ENCODE measurements at places on chromosomes 6 and 20.
A peak's percentile ranks its signal among the peaks of the same experiment; 100 is the strongest.

GRCh38 chr20:18255526-18255925 lies 32.8 kb upstream of the ZNF133 start:
- no peak for DNase-seq

GRCh38 chr20:609371-609964 lies 641 bp downstream of the TCF15 start:
- DNase-seq = no peak

GRCh38 chr6:139600919-139601475 lies 226.5 kb upstream of the CITED2 start:
- no peak for DNase-seq

DNA sequence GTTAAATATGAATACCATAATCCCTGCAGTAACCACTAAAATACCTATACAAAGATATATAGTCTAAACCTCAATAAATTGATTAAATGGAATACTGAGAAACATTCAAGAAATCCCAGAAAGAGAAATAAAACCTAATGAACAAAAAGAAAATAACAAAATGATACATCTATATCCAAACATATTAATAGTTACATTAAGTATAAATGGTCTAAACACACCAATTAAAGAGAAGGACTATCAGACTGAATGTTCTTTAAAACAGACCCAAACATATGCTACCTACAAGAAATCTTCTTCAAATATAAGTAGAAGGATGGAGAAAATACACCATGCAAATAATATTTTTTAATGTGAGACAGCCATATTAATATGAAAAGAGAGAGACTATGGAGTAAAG lies 22.0 kb downstream of the NINL start:
- no peak for DNase-seq

- no peak for DNase-seq
Observed at GRCh38 chr6:84447651-84448050, 220.2 kb upstream of the CEP162 start.

GRCh38 chr6:6319952-6320811 lies at the start of gene F13A1:
Gene F13A1, minus strand, starts transcription at chr6:6320662. Its CDS starts 1,998 bp downstream, at chr6:6318664.
- no peak for DNase-seq

DNA sequence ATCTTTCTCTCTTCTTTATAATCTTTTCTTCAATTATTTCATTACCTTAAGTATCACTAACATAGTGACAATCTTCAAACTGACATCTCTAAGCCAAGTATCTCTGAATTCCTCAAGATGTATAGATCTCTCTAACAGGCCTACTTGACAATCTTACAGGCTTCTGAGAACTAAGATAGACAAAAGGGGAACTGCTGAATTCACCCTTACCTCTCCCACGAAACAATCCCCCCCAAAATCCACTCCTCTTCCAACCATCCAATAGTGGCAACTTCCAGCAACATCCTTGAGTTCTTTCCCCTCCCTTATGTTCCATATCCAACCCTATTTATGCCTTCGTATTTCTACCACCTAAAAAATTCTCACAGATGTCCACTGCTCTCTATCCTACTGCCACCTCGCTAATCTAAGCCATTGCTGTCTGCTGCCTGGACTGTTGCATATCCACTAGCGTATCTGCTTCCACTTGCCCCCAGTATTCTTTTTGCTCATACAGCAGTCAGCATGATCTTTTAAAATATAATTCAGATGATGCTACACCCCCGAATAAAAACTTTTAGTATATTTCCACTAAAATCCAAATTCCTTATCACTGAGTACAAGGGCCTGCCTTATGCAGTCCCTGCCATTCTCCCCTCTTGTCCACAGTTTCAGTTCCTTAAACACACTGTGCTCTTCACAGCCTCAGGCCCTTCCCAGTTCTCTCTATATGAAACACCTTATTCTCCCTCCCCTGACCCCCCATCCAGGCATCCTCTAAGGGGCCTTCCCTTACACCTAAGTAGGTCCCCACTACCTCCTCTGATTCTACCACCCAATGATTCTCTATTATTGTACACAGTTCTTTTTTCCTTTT lies 8.0 kb downstream of the REPS1 start:
- no peak for DNase-seq

- DNase-seq = peak; percentile 66
Observed at GRCh38 chr6:105601541-105602236, 198.8 kb upstream of the PREP start.

GRCh38 chr20:59992526-59993084 lies 34.4 kb downstream of the CDH26 start:
- DNase-seq = no peak

DNA sequence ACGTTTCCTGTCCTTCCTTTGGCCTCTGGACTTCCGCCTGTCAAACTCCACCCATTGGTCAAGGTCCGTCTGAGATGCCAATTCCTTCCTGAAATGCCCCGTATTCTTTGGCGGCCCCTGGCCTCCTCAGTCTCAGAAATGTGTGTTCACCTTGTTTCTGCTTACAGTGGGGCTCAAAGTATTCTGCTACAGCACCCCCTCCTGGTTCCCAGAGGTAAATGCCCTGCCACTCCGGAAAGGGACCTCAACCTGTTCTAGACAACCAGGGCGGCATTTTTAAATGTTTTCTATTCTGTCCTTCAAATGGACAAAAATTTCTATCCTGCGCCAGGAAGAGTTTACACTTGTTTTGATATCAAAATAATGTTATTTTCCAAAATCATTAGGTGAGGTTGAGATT lies 12.1 kb upstream of the PAX1 start:
- peak; percentile 17 for DNase-seq

GRCh38 chr6:127768223-127768622 lies 132.6 kb downstream of the THEMIS start:
- no peak for DNase-seq

GRCh38 chr6:31615748-31616147 lies 714 bp downstream of the AIF1 start:
- DNase-seq = no peak

DNA sequence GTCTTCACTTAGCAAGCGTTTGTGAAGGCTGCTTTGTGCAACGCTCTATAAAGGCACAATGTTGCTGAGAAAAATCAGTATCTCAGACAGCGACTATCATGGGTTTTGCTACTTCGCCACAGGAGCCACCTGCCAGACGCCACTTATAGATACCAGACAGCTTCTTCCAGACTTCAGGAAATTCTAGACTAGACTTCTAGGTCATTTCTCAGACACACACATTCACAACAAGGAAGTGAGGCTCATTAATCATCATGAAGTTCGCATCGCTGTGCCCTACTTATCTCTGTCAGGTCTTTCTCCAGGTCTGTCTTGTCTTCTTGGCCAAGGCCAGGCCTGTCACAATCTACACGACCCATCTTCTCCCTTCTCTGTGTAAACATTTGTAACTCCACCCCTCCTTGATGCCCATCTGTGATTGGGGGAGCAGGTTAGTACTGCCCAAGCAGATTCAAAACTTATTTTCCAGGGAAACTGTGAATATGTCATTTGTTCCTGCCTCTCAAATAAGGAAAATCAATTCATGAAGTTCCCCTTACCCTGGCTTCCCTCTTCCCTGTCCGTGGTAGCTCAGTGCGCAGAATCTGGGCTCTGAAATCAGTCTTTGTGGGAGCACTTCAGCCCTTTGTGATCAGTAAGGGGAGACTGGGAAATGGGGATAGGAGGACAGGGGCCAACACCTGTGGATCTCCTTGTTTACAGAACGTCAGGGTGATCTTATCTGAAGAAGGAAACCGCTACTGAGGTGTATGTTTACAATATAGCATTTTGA lies 115.5 kb downstream of the TNFAIP3 start:
- DNase-seq = peak; percentile 16

DNA sequence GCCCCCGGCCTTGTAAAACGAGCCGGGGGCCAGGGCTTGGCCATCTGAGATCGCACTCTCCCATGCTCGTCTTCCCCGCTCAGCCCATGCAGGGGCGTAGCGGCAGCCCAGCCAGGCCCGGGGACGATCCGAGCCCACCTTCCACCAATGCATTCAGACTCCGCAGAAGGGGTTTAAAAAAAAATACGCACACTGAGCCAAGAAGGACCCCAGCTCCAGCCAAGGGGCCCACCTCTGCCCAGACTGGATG lies 320 bp downstream of the GSTA4 start:
- no peak for DNase-seq

- peak; percentile 67 for DNase-seq
Observed at GRCh38 chr6:3383525-3383924, 73.3 kb downstream of the SLC22A23 start.

- peak; percentile 56 for DNase-seq
Observed at GRCh38 chr20:45552456-45552855, 5.3 kb upstream of the EPPIN start.

GRCh38 chr20:58025233-58025632 lies 203.2 kb downstream of the ANKRD60 start:
- DNase-seq = no peak

GRCh38 chr6:159098636-159099106 lies 53.9 kb upstream of the TAGAP start:
- DNase-seq = no peak

DNA sequence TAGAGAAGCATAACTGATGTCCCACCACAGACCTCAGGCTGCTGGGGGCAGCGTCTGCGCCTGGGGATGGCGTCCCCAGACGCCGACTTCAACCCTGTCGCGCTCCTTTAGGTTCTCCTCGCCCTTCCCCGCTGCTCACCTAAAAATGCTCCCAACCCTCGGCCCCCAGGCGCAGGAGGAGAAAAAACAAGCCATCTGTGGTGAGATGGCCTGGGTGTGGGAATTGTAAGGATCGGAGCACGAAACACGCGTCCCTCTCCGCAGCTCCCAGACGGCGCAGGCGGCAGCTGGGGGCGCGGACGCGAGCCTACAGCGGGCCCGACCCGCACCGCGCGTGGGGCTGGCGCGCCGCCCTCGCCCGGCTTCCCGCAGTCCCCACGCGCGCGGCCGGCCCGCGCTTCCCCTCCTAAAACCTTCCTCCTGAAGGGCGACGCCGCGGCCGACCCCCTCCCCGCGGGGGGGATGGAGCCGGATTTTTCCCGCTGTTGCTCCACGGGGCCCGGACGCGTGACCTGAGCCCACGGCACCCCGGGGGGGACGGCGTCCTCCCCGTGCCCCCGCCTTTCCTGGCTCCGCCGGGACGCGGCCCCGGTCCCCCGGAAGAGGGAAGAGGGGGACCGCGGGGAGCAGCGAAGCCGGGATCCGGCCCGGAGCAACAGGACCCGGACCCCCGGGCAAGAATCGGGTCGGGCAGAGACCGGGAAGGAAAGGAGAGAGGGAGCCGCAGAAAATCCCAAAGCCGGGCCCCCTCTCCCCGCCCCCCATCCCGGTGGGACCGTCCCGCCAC lies 611 bp downstream of the EPB41L2 start:
- DNase-seq = no peak

GRCh38 chr20:53672484-53673129 lies 79.0 kb upstream of the ZNF217 start:
- no peak for DNase-seq

DNA sequence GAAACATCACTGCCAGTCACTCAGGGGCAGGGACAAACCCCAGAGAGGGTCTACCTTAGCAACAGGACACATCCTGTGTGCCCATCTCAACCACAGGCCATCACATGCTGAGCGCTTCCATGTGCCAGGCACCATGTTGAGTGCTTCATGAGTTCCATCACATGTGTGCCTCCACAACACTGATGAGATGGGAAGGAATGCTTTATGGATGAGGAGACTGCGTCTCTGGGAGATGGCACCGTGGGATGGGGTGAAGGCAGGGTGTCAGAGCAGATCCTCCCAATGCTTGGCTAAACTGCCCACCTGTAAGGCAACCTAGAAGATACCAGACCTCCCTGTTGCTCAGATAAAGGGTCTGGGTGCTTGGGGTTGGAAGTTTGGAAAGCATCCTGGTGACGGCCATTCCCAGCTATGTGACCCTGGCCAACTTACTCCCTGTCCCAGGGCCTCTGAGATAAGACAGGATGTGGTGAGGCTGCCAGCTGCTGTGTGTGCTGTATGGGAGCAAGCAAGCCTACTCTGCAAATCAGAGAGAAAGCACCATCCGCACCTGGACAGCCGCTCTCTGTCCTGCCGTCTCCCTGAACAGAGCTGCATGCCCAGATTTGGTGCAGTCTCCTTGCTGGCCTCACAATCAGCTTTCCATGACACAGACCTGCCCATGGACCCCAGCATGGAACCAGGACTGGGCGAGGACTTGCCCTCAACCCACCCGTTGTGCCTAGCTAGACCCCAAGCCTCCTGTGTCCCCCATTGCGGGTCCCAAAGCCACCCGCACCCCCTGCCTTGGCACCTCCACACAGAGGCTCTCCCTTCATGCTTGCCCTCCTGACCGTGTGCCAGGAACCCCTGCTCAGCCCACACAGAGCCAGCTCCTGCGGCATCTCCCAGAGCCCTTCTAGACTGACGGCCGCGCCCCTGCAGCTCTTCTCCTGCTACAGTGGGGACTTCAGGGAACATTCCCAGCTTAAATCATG lies 143.7 kb downstream of the SYNDIG1 start:
- no peak for DNase-seq

DNA sequence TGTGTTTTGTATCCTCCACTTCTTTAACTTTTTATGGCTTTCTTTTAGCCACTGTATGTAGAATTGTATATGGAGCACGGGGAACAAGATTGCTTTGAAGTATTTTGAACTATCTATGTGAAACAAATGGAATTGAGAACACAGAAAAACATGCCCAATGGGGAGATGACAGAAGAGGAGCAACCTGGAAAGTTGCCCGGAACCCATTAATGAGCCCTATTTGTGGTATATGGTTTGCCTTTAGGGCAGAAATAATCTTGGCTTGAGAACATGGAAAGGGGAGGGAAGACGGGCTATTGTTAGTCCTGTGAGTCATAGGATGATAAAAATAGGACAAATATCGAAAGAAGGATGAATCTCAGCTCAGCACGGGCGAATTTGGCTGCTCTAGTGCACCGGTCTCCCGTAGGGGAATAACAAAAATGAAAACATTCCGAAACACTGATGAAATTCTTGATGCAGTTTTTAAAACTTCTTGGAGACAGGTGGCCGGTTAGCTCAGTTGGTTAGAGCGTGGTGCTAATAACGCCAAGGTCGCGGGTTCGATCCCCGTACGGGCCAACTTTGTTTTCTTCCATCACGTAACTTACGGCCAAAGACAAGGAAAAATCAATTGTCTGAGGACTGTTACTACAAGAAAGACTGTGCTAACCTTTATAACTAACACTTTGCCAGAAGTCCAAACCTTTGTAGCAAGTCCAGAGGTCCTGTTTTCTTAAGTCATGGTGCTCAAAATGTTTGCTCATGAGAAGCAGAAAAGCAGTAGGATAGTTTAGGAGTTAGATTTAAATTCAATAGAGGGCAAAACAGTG lies 15.7 kb downstream of the HMGN4 start:
- peak; percentile 93 for DNase-seq

- DNase-seq = no peak
Observed at GRCh38 chr6:159194421-159194820, 25.2 kb downstream of the FNDC1 start.

DNA sequence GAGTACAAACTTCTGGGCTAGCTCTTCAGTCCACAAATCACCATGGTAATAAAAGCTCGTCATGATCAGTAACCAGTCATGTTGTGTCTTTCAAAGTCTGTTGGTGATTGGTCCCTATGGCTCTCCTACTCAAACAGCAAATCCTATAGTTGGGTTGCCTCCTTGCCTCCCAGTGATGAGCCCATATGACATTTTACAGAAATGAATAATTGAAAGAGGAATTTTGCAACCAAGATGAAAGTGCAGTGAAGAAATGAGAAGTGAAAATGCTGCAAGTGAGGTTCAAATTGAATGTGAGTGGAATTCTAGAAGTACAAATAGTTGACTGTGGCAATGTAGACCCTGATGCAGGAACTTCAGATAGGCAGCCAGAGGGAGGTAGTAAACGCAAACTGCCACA lies 5.1 kb upstream of the SIRPD start:
- DNase-seq = no peak
